ENCODE measurements at places on chromosomes 5 and 9.

DNA sequence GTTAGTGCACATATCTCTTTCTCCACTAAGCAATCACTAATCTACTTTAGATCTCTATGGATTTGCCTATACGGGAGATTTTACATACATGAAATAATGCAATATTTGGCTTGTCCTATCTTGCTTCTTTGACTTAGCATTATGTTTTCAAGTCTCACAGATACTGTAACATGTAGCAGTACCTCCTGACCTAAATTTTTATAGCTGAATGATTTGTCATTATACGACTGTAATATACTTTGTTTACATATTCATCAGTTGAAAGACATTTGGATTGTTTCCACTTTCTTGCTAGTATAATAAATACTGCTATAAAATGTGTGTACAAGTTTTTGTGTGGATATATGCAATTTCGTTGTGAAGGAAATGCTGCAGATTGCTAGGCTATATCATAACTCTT is 1520.8 kb upstream of the CDH6 start:
- no peak for DNase-seq

GRCh38 chr5:136491806-136492205 is 126.5 kb upstream of the TRPC7 start:
- no peak for DNase-seq

DNA sequence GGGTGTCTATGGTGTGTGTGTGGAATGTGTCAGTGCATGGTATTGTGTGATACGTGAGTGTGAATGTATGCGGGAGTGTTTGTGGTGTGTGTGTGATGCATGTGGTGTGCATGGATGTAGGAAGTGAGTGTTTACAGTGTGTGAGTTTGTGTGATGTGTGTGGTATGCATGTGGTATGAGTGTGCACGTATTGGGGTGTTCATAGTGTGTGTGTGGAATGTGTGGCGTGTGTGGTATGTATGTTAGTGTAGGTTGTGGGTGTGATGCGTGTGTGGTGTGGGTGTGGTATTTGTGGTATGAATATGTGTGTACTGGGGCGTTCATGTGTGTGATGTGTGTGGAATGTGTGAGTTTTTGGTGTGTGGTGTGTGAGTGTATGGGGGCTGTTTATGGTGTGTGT is 40.1 kb upstream of the BICD2 start:
- DNase-seq, result no peak

DNA sequence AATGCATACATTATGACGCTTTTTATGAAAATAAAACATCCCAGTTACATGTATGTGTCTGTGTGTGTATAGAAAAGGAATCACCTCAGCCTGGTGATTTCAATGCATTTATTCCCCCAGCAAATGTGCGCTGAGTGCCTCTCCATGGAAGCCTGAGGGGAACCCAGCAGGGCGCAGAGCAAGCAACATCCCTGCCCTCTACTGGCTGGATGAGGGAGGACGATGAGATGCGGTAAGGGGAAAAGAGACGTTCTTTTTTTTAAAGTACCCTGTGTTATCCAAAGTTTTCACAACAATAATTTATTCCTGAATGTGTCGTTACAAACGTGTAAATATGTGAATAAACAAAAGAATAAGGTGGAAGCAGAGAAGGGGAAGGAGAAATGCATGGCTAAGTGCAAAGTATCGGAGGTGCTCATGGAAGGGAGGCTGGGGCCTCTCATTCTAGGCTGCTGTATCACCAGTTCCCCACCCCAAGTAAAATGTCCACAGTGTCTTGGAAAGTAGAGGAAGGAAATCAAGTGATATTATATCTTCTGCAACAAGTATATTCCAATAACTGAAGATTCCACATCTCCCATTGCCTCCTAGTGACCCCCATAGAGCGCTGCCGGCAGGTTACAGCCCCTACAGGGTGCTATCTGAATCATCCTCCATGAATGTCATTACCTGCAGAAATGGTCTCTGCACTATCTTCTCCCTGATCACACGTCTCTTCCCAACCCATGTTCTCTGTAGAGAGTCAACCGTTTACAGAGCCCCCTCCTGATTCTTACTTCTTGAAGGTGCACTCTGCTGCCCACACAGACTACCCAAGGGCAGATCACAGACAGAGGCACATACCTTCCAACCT is 13.0 kb upstream of the ABLIM3 start:
- DNase-seq, result peak; percentile 17

DNA sequence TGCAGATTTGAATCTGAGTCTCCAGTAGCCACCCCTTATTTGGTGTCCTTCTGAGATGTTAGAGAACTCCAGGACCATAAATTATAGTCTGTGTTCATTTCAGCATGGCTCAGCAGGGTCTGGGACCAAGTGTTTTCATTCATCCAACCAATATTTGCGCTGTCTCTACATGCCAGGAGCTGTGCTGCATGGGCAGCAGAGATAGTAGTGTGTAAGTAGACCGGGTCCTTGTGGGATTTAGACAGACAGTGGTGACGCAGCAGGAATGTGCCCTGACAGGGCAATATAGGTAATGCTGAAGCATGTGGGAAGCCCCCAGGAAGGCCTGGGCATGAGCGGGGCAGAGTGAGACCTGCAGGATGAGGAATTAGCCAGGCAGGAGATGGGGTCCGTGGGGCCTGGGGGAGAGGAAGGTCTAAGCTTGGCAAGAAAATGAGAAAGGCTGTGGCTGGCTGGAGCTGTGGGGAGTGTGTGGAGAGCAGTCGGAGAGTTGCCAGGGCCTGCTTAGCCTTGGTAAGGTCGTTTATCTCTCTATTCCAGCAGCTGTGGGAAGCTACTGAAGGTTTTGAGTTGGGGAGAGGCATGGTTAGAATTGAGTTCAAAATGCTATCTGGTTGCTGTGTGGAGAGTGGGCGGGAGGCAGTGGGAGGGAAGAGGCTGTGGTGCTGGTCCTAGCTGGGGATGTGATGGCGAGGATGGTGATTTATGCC is 16.8 kb downstream of the STXBP1 start:
- DNase-seq, result no peak

- no peak for DNase-seq
Measured at GRCh38 chr9:137394866-137395665, 27.9 kb downstream of the EXD3 start.

DNA sequence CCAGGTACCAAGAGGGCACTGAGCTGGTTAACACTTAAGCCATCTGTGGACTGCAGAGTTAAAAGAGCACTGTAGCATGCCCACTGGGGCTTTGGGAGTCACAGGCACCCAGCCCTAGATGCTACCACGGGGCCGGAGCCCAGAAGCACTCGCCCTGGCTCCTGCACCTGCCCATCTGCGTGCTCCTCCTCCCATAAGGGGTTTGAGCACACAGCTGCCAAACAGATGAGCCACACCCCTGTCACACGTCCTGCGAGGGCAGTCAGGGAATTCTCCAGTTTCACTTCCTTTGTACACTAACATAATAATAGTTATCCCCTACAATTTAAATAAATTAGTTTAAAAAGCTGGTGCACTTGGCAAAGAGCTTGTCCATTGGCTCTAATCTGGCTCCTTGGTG is 4.5 kb upstream of the PCA3 start:
- peak; percentile 39 for DNase-seq

DNA sequence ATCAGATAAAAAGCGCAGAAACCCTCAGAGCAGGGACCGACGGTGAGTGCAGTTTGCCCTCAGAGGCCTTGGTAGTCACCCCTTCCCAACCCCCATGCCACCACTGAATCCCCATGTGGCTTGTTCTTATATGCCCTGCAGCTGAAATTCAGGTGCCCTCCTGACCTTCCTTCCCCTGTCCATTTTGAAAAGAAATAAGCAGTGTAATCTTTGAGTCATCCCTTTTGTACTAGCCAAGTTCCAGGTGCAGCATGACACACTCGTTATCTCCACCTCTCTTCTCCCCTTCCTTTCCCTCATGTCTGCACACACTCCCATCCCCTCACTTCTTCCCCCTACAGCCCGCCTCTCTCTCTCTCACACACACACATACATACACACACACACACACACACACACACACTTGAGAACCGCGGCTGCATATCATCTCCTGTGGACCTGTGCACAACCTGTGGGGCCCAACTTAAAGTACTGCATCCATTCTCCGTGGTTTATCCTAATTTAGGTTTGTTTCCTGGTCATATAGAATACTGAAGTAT is 53.1 kb downstream of the SYK start:
- DNase-seq, result no peak

DNA sequence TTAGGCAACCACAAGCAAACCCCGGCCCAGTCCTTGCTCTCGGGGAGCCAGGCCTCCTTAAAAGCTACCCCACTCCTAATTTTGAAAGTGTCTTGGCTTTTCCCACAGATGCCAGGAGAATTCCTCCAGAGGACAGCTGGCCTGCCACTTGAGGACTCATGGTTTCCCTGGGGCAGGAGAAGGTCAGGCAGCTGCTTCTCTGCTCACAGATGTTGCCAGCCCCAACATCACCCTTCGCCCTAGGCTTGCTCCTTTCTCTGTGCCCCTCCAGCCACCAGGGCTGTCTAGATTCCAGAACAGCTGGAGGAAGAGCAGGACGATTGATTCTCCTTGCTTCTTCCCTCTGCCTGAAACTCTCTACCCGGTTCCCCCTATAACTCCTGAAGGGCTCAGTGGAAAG is 8.5 kb downstream of the GGTA1 start:
- no peak for DNase-seq

DNA sequence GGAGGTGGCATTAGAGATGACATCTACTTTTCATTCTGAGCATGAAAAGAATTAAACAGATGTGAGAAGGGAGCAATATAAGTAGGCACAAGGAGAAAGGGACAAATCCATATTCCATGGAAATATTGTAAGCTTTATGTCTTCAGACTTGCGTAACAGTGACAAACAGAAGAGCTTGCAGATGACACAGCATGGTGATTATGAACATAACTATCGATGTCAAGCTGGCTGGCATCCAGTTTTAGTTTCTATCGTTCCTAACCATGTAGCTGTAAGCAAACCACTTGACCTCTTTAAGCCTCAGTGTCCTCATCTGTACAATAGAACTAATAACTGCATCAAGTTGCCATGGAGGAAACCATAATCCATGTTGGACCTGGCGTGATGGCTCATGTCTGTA is 246.7 kb upstream of the ADRA1B start:
- DNase-seq, result no peak

DNA sequence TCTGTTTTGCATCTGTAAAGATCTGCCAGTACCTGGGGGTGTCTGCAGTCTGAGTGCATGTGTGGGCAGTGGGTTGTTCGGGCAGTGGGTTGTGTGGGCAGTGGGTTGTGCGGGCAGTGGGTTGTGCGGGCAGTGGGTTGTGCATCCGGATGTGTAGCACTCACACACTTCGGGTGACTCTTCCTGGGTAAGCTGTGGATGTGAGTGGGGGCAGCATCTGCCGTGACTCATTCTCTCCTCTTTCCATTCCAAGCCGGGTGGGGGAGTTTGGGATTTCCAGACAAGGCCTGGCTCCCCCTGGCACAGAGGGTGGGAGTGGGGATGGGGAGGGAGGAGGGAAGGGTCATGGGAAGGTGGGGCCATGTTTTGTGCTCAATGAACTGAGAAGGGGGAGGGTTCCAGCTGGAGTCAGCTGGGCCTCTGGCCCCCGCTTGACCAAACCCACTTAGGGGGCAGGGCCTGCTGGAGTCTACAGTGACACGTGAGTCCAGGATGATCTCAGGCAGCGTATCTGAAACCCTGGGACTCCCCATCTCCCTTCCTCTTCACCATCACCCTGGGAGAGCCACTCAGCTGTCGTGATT is 8.3 kb downstream of the CRB2 start:
- DNase-seq, result peak; percentile 18
